ENCODE measurements at places on chromosomes 7 and 10.
A peak's percentile ranks its signal among the peaks of the same experiment; 100 is the strongest.

DNA sequence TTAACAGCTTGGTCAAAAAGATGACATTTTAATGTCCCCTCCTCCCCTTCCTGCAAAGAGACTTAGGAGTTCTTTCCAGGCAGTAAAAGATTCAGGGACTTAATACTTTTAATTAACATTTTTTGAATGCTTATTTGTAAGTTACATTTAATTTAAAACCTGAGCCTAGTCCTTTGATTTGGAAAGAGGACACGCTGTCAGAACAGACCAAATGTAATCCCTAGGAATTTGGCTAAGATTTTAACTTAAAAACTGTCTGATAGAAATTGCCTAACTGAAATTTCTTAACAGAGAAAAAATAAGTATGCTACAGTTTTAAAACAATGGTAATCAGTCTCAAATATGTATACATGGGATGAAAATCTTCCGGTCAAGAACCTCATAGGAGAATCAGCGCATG lies 98.5 kb downstream of the NRP1 start:
- no peak for DNase-seq

- peak; percentile 59 for DNase-seq
Measured at GRCh38 chr10:97399843-97400545, 1.1 kb downstream of the RRP12 start.

DNA sequence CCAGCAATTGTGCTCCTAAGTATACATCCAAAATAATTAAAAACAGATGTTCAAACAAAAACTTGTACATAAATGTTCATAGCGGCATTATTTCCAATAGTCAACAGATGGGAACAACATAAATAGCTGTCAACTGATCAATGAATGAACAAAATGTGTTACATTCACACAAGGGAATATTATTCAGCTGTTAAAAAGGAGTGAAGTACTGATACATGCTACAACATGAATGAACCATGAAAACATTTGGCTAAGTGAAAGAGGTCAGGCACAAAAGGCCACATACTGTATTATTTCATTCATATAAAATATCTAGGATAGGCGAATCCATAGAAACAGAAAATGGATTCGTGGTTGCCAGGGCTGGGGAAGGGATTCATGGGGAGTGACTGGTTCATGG lies 109.1 kb downstream of the CDH23 start:
- DNase-seq, result no peak

GRCh38 chr10:48580236-48580635 lies 24.6 kb downstream of the ARHGAP22 start:
- DNase-seq, result no peak

- no peak for DNase-seq
Measured at GRCh38 chr7:28168393-28169158, 12.0 kb downstream of the JAZF1 start.

DNA sequence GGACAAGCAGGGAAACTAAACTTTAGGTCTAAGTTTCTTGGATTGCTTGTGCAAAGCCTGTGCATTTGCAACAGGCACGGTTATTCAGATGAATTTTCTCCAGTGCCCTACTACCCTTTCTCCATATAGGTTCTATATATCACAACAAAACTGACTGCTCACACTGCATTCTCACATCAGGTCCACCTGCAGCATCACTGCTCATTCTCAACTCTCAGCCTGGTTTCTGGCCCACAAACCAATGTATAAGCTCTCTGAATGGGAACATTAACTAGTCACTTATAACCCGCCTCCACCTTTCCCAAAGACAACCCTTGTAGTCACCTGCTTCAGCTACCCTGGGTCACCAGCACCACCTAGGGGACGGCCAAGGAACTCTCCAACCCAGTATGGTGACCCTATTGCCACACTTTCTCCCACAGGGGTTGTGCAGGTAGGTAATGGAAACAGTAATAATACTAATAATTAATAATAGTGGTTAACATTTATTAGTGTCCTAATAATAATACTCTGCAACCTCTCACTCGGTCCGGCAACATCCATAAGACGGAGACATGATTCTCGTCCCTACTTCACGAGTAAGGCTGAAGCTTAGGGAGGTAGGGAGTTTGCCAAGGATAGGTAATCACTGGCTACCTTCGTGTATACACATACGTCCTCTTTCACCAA lies 97.3 kb downstream of the CLEC2L start:
- peak; percentile 56 for DNase-seq

DNA sequence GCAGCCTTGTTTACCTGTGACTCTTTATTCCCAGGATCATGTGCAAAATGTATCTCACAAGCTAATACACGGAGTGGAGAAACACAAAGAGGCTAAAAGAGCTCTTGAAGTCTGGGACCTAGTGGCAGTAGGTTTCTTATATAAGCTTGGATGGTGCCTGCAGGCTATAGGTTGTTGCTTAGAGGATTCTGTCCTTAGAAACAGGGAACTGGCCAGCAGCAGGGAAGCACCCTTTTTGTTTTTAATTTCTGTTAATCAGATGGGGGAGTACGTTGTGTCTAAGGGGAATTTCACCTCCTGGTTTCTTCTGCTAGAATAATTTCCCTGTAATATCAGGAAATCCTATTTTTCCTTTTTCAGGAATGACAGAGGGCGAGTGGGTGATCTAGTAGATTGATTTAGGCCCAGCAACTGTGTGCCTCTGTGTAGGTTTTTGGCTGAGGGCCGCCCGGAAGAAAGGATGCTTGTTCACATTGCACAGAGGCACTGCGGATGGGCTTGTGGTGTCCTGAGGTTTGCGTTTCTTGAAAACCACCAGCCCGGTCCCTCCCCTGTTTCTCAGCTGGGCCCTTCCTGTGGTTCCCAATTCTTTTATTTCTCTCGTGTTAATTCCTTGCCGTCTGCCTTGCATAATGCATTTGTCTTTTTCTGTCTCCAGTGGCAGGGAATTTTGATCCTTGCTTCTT lies 158.0 kb downstream of the CAMK1D start:
- DNase-seq, result no peak

DNA sequence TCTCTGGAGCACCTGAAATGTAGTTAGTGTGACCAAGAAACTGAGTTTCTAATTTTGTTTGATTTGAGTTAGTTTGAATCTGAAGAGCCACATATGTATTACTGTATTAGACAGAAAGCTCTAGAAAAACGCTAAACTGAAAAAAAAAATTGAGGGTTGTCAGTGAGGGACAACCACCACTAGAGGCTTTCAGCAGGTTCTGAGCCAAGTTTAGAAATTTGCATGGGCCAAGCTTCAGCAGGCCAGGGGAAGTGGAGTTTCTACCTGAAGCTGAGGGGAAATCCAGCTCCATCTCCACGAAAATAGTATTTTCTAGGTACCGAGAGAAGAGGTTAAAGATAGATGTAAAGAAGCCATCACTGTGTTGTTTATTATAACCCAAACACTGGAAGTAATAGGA lies 77.9 kb upstream of the PLXNA4 start:
- DNase-seq, result peak; percentile 30

DNA sequence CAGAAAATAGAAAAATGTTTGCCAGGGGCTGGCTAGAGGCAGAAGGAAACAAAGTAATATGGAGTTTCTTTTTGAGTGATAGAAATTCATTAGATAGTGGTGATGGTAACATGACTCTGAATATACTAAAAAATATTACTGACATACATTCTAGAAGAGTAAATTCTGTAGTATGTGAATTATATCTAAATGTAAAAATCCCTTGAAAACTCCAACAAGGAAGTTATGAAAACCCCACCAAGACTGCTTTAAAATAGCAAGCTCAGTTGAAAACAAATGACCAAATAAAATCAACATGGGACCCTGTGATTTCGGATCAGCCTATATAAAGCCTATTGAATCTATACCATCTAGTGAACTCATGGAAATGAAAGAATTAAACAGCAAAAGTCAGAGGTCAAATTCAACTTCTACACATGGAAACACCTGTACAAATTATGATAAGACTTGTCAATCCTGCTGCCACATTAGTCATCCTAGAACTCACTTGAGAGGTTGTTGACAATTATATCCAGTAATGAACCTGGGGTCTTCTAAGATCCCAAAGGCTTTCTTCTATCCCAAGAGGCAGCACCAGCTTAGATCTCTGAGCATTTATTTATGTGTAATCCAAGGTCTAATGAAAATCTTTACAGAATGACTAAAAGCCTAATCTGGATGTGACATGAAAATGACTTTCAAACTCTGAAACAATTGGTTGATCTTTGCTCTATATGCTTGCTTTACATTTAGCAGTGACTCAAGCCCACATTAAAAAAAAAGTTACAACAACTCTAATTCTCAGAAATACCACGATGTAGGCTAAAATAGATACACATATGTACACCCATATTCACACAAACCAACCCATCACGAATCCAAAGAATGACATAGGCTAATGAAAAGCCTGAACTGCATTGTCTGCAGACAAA lies 59.3 kb downstream of the OSBPL3 start:
- DNase-seq, result no peak

- peak; percentile 11 for DNase-seq
Measured at GRCh38 chr7:84073186-84073875, 121.3 kb downstream of the SEMA3A start.

GRCh38 chr7:7292085-7292484 lies 109.7 kb downstream of the C1GALT1 start:
- no peak for DNase-seq

GRCh38 chr7:51014811-51015210 lies 232.1 kb upstream of the GRB10 start:
- DNase-seq, result no peak

GRCh38 chr7:54556121-54556520 lies 13.9 kb downstream of the VSTM2A start:
- DNase-seq, result no peak

- peak; percentile 33 for DNase-seq
Measured at GRCh38 chr7:110573862-110574528, 516.9 kb upstream of the LRRN3 start.

DNA sequence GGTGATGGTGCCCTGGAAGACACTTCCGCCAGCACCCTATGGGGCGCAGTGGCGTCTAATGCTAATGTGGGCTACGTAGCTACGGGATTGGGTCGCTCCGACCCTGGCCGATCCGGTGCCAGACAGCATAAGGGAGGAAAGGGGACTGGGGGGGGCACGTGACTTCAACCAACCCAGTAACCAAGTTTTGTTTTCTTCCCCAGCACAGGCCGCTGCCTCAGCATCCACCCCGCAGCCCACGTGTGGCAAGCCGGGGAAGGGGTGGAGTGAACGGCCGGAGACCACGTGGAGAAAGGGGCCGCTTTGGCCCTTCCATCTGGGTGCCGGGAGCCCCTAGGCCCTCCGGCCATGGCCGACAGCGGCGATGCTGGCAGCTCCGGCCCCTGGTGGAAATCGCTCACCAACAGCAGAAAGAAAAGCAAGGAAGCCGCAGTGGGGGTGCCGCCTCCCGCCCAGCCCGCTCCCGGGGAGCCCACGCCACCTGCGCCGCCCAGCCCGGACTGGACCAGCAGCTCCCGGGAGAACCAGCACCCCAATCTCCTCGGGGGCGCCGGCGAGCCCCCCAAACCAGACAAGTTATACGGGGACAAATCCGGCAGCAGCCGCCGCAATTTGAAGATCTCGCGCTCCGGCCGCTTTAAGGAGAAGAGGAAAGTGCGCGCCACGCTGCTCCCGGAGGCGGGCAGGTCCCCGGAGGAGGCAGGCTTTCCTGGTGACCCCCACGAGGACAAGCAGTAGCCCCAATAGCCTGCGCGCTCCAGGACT lies 2.5 kb downstream of the PRR15 start:
- peak; percentile 59 for DNase-seq

- no peak for DNase-seq
Measured at GRCh38 chr10:93938140-93938539, 44.4 kb downstream of the SLC35G1 start.

DNA sequence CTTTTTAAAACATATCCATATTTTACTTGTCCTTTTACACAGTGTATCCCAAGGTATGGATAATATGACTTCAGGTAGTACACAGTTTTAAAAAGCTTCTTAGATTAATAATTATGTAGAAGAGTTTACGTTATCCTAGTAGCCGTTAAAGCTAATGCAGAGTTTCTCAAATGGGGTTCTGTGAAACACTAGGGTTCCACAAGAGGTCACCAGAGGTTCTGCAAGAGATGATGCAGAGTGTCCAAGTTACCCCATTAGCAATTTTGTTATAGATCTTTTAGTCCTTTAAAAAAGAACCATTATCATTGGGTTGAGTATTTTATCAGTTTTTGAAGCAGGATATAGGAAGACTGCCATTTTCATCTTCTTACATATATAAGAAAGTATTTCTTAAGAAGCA lies 298.9 kb upstream of the HPS1 start:
- DNase-seq, result no peak

DNA sequence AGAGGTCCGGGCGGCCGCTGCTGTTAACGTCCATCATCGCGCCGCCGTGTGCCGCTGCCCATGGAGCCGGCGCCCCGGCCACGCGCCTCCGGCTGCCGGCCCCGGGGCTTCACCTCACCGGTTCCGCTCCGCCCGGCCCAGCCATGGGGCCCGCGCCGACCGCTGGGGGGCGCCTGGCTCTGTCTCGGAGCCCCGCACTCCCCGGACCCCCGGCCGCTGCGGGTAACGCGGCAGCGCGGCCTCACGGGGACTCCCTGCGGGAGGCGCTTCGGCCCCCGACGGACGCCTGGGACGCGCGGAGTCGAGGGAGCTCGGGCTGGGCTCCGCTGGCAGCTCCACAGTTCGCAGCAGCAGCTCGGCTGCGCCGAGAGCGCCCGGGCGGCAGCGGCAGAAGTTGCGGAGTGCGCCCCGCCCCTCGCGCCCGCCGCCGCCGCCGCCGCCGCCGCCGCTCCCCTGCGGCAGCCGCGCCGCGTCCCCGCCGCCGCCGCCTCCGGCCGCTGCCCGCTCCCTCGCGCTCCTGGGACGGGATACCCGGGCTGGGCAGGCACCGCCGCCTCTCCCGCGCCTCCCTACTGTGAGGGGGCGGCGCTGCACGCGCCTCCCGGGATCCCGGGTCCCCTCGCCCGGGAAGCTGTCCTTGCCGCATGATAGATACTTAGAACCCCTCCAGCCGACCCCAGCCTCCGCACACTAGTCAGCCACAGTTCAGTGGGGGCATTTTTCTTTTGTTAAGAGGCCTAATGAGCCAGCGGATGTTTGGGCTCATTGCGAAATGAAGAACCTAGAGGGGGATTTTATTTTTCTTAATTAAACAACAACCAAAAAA lies at the start of gene HTR7:
TSS of gene HTR7 (minus strand) at position 405 of the 826 bp plus-strand sequence. CDS start at position 37, 368 bp downstream.
- peak; percentile 89 for DNase-seq

DNA sequence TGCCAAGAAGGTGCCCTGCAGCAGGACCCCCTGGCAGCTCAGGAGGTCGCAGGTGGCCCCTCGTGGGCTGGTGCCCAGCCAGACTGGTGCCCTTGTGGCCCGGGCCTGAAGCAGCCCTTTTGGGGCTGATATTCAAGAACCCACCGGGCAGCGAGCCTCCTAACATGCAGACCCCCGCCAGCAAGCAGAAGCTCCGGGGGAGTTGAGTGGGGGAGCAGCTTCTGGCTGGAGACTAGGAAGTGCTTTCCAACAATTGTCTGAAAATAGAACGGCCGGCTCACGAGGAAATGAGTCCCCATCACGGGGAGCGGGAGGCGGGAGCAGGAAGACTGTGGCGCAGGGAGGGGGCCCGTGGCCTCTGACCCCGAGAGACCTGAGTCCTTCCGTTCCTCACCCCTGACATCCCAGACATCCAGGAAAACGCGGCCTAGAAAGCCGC lies 9.5 kb upstream of the INTS1 start:
- DNase-seq, result no peak

DNA sequence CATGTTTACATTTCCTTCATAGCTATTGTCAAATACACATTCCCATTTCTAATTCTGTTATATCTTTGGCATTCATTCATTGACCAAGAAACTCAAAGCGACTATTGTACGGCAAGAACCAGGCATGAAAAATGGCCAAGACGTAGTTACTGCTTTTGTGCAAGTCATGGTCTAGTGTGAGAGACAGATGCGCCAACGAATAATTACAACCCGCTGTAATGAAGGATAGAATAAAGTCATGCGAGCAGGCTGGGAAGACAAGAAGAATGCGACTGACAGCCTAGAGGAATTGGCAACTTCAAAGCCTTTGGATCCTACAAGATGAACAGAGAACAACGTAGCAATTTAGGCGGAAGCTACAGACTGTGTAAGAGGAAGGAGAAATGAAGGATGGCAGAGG lies 221.2 kb downstream of the CALN1 start:
- DNase-seq, result no peak

All from GM03348 (cell line).